Fibroblast of mammary gland (primary cell): ENCODE measurements at places on chromosomes 2 and 18.
A peak's percentile ranks its signal among the peaks of the same experiment; 100 is the strongest.

DNA sequence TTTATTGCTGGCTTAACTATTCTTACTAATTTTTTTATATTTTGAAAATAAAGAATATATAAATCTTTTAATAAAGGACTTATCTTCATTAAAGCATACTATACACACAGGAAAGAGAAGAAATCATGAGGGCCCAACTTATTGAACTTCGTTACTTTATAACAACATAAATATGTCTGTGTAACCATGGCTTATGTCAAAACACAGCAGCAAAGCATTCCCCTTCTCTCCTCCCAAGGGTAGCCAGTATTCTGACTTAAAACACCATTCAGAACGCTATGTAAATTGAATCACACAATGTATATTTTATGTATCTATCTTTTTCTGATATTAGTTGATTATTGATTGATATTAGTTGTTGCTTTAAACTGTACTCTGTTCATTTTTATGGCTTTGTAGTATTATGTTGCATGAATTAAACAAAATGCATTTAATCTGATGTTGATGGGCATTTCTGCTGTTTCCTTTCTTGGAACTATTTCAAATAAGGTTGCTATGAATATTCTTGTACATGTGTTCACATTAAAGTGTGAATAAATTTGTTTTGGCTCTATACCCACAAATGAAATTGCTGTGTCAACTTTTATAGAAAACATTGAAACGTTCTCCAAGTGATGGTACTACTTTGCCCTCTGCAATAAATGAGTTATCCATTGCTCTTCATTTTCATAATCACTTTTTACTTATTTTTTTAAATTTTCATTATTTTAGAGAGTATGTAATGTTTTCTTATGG lies 188.7 kb downstream of the RND3 start:
- DNase-seq = no peak

DNA sequence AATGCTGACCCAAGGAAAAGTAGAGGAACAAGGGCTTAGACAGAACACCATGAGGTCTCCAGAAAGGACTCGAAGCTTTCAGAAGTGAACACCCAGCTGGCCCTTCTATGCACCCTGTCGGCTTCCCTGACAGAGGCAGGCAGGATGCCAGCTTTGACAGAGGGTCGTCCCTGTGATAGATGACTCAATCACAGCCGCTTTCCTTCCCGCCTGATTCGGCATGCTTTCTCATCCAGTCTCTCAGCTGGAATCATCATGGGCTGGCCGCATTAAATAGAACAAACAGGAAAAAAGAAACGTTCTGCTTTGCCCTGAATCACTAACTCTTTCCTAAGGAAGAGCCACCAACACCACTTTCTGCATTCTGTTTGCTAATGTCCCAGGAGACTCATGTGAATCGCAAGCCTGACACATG lies 140.3 kb upstream of the RAB12 start:
- DNase-seq = peak; percentile 51

DNA sequence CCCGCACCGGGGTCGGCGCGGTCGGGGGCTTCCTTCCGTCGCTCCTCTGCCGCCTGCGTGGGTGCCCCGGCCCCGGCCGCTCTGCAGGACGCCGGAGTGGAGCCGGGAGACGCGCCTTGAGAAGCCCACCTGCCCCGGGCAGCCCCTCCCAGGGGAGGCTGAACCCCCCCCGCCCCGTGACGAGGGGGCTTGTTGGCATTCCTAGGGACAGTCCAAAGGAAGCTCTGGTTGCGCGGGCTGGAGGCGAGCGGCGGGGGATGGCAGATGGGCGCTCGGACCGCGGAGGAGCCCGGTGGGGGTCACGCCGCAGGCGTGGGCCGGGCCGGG lies 133.5 kb upstream of the MGAT5 start:
- no peak for DNase-seq

- DNase-seq = peak; percentile 75
These were observed 1.9 kb downstream of the MCFD2 start for GRCh38 chr2:46913471-46914381.

DNA sequence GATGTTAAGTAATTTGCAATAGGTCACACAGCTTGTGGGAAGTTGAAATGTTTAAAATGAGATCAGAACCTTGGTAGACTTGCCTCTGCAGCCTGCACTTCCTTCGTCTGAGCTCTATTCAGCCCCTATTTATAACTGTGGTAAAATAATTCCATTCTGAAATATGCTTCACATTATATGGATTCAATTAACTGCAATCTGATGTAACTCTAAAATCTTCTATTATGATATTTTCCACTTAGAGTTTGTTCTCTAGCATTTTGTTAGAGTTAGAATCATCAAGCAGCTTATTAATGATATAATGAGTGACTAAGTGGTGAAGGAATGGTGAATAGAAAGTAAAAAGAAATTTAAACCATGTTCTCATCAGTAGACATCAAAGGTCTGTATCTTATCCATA lies 139.6 kb upstream of the ARHGAP28 start:
- DNase-seq = no peak

- DNase-seq = no peak
These were observed 22.0 kb downstream of the IL1RL2 start for GRCh38 chr2:102208774-102209173.

GRCh38 chr2:64828261-64828660 lies 160.9 kb upstream of the SLC1A4 start:
- no peak for DNase-seq

DNA sequence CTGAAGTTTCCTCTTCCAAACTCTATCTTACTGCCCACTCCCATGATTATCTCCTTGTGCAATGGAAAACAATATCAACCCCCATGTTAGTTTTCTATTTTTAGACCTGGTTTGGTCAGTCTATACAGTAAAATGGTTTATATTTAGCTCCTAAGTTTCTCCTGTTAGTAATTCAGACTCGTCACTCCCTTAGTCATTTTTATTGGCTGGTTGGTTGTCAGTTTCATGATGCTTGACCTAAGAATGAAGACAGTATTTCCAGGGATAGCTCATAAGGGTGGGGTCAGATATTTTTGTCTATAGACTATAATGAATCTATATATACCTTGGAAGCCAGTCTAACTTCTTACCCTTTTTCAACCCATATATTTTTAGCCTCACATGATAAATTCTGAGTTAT lies 61.4 kb upstream of the NEUROD1 start:
- DNase-seq = peak; percentile 58

GRCh38 chr2:206937555-206937954 lies 1.8 kb upstream of the CPO start:
- no peak for DNase-seq

DNA sequence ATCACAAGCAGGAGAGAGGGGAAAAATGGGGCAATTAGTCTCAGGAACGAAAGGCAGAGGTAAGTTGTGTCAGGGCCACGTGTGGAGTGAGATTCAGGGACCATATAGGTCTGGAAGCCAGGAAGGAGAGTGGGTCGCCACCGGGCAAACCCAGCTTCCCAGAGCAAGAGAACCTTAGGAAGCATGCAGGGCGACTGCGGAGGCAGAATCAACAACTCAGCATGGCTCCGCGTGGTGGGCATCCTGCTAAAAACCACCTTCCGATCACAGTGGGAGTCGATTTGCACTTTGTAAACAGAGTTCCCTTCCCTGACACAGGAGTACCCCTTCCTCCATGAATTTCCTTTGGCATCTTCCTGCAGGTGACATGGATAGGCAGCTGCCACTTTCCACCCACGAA lies 114.6 kb downstream of the TTC32 start:
- DNase-seq = no peak

DNA sequence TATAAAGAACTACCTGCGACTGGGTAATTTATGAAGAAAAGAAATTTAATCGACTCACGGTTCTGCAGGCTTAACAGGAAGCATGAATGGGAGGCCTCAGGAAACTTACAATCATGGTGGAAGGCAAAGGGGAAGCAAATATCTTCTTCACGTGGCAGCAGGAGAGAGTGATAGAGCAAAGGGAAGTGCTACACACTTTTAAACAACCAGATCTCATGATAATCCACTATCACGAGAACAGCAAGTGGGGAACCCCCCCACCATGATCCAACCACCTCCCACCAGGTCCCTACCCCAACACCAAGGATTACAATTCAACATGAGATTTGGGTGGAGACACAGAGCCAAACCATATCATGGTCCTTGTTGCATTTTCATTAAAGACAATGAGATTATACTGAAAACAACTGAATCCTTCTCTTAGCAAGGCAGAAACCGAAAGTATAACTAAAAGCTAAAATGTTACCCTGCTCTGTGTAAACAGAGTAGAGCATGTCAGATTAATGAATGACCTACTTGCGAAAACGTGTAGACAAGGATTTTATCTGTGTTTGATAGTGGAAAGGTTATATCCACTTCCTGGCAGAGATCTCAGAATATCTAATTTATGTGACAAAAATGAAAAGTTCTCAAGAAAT lies 60.1 kb upstream of the RBBP8 start:
- no peak for DNase-seq

GRCh38 chr2:217928324-217929181 lies 74.2 kb downstream of the TNS1 start:
- DNase-seq = peak; percentile 30

GRCh38 chr2:23649819-23650218 lies 264.8 kb downstream of the KLHL29 start:
- DNase-seq = peak; percentile 47

- DNase-seq = peak; percentile 54
These were observed 24.5 kb upstream of the LCLAT1 start for GRCh38 chr2:30422444-30423040.

DNA sequence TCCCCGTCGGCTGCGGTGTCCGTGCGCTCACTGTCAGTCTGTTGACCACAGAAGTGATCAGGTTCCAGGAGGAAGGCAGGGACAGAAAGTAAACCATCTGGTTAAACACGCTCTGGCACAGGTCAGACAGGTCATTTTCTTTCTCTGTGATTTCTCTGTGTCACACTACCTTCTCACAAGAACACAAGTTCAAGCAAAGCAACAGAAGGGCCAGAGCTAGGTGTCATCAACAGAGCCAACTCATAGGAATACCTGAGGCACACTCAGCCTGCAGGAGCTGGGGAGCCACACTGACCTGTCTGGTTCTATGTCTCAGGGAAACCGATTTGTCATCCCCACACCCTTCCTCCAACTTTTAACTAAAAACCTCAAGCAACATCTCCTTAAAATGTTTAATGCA lies 115.1 kb upstream of the ZBTB14 start:
- DNase-seq = no peak

- DNase-seq = no peak
These were observed 6.4 kb downstream of the TIMM21 start for GRCh38 chr18:74154716-74155115.

- DNase-seq = no peak
These were observed 6.8 kb downstream of the ESPNL start for GRCh38 chr2:238106698-238107524.

- peak; percentile 70 for DNase-seq
These were observed 32.6 kb upstream of the APCDD1 start for GRCh38 chr18:10421859-10422258.

GRCh38 chr2:73701968-73702665 lies 35.0 kb downstream of the TPRKB start:
- DNase-seq = no peak

- no peak for DNase-seq
These were observed 154.6 kb upstream of the MGAT5 start for GRCh38 chr2:134099273-134099672.

- DNase-seq = no peak
These were observed 751.4 kb upstream of the HS6ST1 start for GRCh38 chr2:129069875-129070594.

- DNase-seq = peak; percentile 62
These were observed 47.0 kb upstream of the ST3GAL5 start for GRCh38 chr2:85935746-85936208.

DNA sequence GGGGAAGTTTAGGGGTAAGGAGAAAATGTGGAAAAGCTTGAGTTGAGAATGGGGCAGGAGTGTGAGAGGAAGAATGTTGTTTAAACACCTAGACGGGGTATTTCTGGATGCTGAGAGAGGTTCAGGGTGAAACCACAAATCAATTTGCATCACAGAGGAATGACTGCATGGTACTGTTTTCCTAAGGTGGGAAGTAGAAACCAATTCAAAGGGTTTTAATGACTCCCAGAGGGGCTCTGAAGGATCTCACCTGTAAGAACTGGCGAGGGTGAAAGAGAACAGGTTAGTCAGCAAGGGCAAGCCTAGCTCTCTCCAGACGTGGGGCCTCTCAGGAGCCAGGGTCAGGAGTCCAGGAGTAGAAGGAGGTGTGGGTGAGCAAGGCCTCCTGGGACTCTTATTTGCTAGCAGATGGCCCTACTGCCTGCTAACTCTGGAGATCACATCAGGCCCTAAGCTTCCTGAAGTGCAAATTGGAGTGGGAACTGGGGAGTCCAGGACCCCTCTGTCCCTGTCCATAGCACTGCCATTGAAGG lies 133.0 kb upstream of the CELF4 start:
- DNase-seq = no peak

DNA sequence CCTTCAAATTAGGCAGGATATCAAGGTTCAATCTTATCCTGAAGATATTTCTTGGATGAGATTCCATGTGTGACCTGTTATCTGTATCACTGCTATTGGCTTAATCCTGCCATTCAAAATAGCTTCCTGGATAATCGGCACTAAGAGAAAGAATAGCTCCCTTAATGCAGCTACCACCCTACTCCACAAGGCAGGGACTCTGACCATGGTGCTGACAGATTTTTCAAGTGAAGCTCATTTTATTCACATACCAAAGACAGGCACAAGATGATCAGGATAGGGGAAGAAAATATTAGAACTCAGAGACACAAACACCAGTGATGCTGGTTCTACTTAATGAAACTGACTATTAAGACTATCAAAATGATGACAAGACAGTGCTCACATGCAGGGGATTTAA lies 74.9 kb downstream of the ORC4 start:
- peak; percentile 10 for DNase-seq

DNA sequence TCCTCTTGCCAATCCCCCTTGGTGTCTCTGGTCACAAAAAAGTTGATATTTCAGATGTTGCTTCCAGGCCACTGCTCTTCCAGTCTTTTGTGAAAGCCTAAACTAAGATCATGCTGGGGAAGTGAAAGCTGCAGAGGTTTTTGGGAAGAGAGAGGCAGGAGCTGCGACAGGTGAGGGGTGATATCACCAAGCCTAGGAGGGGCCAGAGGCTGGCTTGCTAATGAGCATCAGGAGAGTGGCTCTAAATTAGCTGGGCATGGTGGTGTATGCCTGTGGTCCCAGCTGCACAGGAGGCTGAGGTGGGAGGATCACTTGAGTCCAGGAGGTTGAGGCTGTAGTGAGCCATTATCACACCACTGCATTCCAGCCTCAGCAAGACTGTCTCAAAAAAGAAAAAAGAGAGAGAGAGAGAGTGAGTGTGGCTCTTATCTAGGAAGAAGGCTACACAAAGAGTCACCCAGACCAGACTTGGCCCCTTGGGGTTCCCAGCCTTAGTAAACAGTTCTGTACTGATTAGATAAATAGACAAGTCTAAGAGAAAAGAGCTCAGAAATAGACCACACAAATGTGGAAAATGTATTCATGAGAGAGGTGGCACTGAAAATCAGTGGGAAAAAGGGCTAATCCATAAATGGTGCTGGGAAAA lies 14.6 kb upstream of the CDK5R2 start:
- no peak for DNase-seq

DNA sequence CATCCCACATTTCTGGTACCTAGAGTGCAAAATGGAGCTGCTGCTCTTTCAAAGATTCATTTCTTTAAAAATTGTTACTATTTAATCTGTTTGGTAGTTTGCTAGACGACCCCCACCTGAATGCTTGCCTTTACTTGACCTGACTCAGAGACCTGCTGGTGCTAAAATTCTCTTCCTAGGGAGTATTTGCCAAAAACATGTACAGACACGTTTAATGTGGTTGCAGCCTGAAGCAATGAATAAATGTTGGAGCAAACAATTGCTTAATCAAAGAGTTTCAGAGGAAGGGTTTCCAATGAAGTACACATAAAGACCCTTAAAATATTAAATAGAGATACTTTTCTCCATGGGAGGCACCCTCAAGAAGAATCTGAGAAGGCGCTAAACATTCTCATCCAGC lies 734.4 kb downstream of the CBLN2 start:
- no peak for DNase-seq

- DNase-seq = no peak
These were observed 85.3 kb downstream of the CCDC178 start for GRCh38 chr18:33355263-33355662.
